ENCODE measurements at places on chromosomes 1 and 21.

- H3K36me3 ChIP-seq: no peaks in the 10 kb centered on the region
- no peak for DNase-seq
- no peaks in the 10 kb centered on the region for H3K27me3 ChIP-seq
- H3K27ac ChIP-seq: no peak overlapping the region
Observed at GRCh38 chr1:212201461-212201860, 83.7 kb upstream of the PPP2R5A start.

GRCh38 chr21:42939582-42940413, 14.4 kb upstream of the ERVH48-1 start:
- DNase-seq: peak; percentile 49
- H3K4me1 ChIP-seq: no peaks in the 10 kb centered on the region
- H3K27me3 ChIP-seq: no peaks in the 10 kb centered on the region
- no peak overlapping the region for H3K4me3 ChIP-seq

GRCh38 chr1:107552781-107553180, 411.9 kb downstream of the NTNG1 start:
- H3K4me1 ChIP-seq: no peaks in the 10 kb centered on the region
- no peak for DNase-seq
- H3K4me3 ChIP-seq: no peak overlapping the region
- no peaks in the 10 kb centered on the region for H3K36me3 ChIP-seq
- H3K27me3 ChIP-seq: no peaks in the 10 kb centered on the region

DNA sequence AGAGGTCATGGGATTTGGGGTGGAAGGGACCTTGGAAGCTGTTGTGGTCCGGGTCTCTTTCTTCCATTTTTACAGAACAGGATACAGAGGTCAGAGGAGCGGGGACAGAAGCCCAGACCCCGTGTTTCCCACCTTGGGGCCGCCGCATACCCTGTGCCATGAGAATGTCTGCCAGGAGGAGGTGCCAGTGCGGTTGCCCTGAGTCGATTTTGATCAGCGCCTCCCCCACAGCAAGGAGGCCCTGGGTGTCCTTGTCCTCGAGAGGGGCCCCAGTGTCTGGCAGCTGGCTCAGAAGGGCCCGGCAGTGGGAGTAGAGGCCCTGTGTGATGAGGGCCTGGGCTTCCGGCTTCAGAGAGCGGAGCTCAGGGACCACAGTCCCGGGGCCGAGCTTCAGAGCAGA, 12.3 kb upstream of the MMEL1 start:
- H3K4me3 ChIP-seq: no peak overlapping the region
- H3K27me3 ChIP-seq: no peaks in the 10 kb centered on the region
- H3K27ac ChIP-seq: no peak overlapping the region
- DNase-seq: no peak
- H3K4me1 ChIP-seq: peaks cover 14% of the 10 kb centered on the region

GRCh38 chr1:69814926-69815325, 247.2 kb downstream of the LRRC7 start:
- no peaks in the 10 kb centered on the region for H3K36me3 ChIP-seq
- DNase-seq: no peak
- H3K27ac ChIP-seq: no peak overlapping the region

Measured in SJSA1 (cell line).